GM20000 (cell line): ENCODE measurements at places on chromosomes 12 and 14.

DNA sequence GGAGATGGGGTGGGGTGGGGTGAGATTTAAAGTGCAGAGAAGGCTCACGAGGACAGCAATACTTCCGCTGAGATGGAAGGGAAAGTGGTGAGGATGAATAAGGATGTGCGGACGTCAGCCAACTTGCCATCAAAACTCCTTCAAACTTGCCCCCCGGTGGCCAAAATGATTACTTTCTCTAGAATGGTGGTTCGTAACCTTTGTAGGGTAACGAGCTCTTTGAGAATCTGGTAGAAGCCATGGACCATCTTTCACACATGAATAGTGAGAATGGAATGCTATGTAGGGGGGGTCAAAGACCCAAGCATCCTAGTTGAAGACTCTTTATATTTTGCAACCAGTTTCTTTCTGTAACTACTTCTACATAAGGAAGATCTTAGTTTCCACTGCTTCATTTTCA, 245.9 kb upstream of the DDHD1 start:
- no peak for DNase-seq

- no peak for DNase-seq
These were observed 15.2 kb downstream of the SCNN1A start for GRCh38 chr12:6360080-6360571.

DNA sequence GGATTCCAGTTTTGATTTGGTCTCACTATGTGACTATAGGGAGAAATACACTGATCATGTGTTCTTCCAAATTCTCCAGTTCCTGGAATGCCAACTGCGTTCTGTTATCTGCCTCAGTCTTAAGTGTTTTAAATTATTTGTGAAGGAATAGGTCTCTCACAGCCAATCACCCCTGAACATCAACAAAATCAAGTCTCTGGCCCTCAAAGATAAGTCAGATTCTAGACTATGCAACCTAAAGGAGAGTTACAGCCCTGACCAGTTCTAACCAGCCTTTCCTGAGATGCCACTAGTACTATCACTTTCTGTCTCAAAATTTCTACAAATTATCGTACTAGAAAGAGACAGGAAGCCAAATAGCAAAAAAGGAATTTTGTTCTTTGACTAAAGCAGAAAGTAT, 22.3 kb downstream of the ZFC3H1 start:
- DNase-seq, result no peak

DNA sequence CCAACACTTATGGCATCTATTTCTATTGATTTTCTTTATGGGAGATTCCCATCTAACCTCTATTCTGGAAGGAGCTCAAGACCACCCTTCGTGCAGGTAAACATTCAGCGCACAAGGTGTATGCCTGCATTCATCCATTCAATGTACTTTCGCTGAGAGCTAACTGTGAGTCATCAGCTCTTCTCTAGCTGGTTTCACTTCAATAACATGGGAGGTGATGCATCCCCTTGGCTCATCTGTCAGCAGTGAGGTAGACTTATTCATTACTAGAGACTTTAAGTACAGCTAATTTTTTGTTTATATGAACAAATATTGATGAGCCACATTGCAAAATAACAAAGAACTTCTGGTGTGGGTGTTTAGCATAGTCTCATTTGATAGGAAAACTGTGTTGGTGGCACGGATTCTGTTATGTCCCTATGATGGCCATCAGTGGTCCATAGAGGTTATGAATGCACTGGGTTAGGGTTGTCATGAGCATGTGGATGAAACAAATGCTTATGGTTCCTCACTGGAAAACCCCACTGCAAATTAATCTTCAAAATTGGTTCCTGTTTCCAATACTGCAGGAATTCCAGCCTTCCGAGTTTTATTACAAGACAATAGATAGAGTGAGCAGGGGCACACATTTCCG, 1151.0 kb downstream of the BCL11B start:
- DNase-seq, result no peak

DNA sequence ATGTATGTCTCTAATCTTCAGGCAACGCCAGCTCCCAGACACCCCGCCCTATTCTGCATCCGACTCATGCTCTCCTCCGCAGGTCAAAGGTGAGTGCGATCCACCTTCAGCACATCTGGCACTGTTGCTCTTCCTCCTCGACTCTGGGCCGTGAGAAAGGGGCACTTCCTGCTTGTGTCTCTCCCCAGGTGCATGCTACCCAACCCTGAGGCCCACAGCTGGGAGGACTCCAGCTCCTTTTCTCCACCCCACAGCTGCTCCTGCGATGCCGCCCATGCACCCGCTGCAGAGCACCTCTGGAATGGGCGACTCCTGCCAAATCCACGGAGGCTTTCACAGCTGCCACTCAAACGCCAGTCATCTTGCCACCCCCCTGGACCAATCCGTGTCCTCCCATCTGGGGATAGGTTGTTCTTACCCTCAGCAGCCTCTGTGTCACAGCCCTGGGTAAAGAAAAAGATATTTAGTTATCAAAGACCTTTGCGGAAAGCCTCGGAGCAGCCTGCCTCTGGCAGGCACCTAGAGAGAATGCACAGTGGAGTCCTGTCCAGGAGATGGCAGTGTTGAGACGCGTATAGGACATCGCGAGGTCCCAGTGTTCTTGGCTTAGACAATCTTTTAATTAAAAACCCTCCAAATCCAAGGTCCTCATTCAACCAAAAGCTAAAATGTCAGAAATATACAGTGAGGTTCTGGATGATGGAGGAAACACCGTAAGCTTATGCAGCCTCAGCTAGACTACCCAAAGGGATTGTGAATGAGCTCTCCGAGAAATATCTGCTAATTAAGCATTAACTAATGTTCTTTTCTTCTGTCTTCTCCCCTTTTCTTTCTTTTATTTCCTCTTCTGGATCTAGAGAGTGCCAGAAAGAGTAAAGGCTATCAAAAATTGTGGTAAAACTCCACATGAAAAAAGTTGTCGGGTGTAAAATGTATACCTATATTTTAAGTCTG, 54.3 kb downstream of the MYRFL start:
- DNase-seq, result peak; percentile 71

DNA sequence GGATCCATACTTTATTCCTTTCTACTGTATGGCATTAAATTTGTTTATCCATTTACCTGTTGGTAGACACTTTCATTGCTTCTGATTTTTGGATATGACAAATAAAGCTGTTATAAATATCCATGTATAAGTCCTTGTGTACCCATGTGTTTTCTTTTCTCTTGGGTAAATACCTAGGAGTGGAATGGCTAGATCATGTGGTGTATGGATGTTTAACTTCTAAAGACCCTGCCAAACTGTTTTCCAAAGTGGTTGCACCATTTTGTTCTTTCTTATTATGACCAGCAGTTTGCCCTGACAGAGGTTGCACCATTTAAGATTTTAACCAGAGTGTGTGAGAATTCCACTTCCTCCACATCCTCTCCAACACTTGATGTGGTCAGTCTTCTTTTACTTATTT, 6.0 kb upstream of the DAZAP2 start:
- no peak for DNase-seq

- no peak for DNase-seq
These were observed 329.8 kb upstream of the SFSWAP start for GRCh38 chr12:131380965-131381705.

DNA sequence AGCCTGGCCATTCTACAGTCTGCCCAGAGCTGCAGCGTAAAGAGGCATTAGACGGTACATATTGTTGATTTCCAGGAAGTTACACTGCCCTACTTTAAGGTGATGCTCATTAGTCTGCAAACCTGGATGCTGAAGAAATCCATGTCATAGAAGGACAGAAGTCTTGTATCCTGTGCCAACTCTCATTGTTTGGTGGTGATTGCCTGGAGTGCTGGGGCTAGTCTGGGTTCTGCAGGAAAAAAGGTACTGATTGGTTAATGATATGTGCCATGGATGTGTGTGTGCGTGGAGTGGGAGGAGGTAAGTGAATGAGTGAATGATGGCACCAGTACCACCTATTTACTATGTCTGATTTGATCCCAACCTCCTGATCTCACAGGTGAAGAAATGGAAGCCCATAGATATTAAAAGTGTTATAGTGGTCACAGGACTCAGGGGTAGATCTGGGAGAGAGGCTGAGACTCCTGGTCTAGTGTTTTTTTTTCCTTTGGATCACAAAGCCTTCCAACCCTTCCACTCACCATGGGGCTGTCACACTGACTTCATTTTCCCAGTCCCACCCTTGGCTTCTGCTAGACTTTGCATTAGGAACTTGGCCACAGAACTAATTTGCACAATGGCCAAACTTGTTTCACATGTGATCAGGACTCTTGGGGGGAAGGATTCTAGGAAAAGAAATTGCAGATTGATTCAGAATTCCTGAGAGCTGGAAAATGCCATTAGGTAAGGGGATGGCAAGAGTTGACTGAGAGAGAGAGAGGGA, 96.1 kb downstream of the TMX1 start:
- no peak for DNase-seq

- no peak for DNase-seq
These were observed 143.9 kb upstream of the FUT8 start for GRCh38 chr14:65268594-65268993.

GRCh38 chr14:22508150-22508457, 80.9 kb downstream of the DAD1 start:
- no peak for DNase-seq

GRCh38 chr12:46160101-46160980, 108.5 kb downstream of the SLC38A1 start:
- DNase-seq, result no peak

- DNase-seq, result peak; percentile 55
These were observed 12.2 kb downstream of the AGAP2 start for GRCh38 chr12:57726151-57726883.

- DNase-seq, result no peak
These were observed 176.7 kb downstream of the PTPN11 start for GRCh38 chr12:112595410-112595809.

DNA sequence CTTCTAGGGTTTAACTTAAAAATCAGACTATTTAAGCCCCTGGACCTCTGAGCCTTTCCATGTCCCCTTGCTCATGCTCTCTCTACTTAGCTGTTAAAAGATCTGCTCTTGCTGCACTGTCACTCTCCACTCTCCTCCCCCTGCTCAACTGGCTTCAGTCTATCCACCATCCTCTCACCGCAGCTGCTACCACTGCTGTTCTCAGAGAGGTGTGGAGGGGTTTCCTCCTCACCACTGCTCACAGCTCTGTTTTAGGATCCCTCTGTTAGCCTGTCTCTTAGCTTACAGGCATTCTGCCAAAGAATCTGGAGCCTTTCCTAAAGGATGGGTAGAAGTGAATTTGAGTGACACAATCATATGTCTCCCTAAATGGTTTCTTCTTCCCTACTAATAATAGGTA, 43.7 kb upstream of the ATP2B1 start:
- peak; percentile 26 for DNase-seq

GRCh38 chr12:105018776-105019175, 32.7 kb downstream of the NOPCHAP1 start:
- DNase-seq, result no peak

- no peak for DNase-seq
These were observed 39.1 kb upstream of the PPFIA2 start for GRCh38 chr12:81798294-81798693.

DNA sequence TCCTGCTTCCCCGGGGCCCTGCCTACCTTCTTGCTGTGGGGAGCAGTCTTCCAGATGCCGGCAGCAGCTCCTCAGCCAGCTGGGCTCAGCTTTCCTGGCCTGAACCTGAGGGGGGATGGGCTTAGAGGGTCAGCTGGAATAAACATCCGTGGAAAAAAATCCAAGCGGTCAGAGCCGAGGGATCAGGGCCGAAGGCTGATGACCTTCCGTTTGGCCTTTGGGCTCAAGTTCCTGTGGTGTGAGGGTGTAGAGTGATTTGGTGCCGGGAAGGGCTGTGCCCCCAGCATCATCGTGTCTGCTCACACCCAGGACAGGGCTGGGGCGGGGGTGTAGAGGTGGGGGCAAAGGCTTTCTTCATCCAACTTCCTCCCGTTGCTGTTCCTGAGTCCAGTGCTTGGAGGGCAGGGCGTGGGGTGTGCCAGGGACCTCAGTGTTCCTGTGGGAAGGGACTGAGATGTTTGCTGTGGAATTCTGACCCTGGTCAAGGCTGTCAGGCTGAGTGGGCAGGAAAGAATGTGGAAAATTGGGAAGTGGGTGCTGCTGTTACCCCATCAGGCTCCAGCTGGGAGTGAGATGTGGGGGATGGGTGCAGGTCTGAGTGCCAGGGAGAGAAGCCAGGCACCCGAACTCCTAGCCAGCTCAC, 2.6 kb downstream of the SMIM41 start:
- DNase-seq, result no peak

GRCh38 chr12:1126091-1126490, 135.1 kb downstream of the ERC1 start:
- DNase-seq, result no peak

- no peak for DNase-seq
These were observed 110.2 kb downstream of the PLEKHA5 start for GRCh38 chr12:19239616-19240234.

GRCh38 chr12:105104762-105105161, 2.8 kb upstream of the WASHC4 start:
- no peak for DNase-seq

DNA sequence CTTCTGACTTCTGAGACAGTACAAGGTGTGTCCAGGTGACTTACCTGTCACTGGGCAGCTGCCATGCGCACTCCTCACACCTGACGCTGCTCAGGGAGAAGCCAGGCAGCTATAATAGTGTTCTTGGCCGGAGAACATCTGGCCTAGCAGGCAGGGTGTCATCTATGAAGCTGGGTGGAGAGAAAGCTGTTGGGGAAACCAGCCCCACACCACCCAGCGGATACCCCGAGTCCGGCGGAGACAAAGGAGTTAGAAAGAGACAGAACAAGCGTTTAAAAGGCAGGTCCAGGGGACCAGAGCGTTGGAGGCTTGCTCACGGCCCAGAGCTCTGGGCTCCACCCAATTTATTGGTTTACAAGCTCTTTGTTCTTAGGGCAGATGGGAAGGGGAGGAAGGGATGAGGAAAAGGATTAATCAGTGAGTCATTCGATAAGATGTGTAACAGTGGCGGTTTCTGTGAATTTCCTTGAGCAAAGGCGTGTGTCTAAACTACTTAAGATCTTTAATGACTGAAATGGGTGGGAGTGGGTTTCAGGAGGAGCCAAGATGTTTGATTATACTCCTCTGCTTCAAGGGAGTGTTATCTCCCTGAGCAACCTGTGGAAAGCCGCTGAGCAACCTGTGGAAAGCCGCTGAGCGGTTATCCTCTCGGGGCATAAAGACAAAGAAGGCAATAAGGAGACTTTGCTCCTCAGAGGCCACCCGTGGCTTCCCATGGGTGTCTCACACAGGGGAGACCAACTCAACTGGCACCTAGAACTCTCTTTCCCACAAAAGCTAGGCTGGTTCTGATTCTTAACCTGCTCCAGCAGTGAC, at the start of gene GALNT8:
Gene GALNT8 (plus strand): TSS at position 580 of the 816 bp plus-strand sequence. CDS start 278 bp downstream, outside the sequence.
- DNase-seq, result no peak

- DNase-seq, result peak; percentile 29
These were observed 42.3 kb upstream of the SLC24A4 start for GRCh38 chr14:92280554-92281262.

DNA sequence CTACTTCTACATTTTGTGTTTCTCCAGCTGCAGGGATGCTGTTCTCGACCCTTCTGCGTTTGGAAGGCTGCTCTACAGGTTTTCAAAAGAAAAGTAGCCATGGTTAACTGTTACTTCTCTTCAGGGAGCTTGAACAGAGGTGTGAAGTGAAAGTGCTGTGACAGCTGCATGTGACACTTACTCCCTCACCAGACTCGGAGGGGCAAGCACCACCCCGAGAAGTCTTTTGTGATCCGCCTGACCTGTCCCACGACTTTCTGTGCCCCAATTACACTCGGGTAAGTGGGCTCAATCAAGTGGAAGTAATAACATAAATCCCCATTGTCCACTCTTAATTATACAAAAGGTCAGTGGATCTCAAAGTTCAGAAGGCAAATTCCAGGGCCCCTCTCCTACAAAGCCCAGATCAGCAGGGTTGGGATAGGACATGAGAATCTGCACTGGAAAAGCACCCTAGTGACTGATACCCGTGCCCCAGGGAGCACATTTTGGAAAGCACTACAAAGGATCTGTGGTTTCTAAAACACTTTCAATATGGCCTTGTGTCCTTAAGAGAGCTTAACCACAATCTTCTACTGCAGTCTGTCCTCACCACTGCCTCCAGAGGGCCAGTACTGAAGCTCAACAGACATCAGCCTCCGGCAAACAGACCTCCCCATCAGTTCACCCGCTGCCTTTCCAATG, 11.5 kb downstream of the FICD start:
- peak; percentile 8 for DNase-seq
